Activated CD4-positive, alpha-beta T cell treated with anti-CD3 and anti-CD28 coated beads, Interleukin-2, amount 50 U/mL, for 1 hour (primary cell): ENCODE measurements at places on chromosomes 5 and 9.

- DNase-seq, result no peak
Observed at GRCh38 chr9:3497401-3497800, 28.4 kb downstream of the RFX3 start.

DNA sequence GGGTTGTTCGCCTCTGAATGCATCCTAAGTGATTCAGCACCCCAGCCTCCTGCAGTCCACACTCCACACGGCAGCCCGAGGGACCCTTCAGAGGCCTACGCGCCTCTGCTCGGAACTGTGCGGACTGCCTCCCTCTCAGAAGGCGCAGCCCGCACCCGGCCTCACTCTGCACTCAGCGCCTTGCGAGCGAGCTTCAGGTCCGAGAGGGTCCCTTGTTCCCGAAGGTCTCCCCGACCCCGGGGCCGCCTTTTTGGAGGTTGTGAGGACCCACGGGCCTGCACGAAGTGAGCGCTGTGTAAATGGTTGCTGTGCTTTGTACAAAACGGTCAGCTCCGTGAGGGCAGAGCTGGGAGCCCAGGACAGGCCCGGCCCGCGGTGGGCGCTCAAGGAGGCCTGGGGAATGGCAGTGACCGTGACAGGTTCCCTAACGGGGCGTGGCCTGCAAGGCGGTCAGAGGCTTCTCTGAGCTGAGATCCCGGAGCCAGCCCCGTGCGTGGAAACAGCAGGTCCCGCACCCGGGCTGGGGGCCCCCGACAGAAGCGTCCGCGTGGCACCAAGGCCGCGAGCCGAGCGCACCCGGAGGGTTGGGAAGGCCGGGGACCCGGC is 698 bp upstream of the CACNA1B start:
- no peak for DNase-seq

GRCh38 chr5:167918813-167919483 is 372.5 kb upstream of the WWC1 start:
- no peak for DNase-seq

DNA sequence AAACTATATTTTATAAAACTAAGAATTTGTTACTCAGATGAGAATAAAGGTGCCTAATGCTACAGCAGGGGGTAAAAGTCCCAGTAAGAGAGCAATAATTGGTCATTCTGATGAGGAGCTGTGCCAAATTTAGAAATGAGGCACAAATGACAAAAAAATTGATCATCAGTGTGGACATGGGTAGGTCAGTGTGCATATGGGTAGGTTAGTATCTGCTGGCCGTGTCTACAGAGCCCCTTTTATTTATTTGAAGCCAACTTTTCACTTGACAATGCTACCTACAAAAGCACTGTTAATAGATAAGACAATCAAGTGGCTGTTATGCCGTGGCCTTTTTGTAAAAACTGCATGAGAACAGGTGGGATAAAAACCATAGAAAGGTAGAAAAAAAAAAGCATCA is 454.6 kb downstream of the RAB3C start:
- DNase-seq, result no peak

DNA sequence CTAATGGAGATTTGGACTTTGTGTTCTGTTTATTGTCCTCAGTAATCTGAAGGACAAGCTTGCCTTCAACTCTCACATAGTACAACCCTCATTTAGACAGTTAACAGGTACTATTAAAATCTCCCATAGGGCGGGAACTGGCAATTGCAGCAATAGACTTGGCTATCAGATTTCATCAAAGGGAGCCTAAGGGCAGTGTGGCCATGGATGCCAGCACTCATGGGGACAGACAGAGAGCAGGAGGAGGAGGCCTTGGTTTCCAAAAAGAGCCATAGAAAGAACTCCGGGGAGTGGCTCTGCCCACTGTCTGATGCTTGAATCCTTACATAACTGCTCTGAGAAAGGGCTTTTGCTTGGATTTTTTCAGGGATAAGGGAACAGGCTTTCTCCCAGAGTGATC is 6.8 kb downstream of the SLC36A1 start:
- DNase-seq, result no peak

DNA sequence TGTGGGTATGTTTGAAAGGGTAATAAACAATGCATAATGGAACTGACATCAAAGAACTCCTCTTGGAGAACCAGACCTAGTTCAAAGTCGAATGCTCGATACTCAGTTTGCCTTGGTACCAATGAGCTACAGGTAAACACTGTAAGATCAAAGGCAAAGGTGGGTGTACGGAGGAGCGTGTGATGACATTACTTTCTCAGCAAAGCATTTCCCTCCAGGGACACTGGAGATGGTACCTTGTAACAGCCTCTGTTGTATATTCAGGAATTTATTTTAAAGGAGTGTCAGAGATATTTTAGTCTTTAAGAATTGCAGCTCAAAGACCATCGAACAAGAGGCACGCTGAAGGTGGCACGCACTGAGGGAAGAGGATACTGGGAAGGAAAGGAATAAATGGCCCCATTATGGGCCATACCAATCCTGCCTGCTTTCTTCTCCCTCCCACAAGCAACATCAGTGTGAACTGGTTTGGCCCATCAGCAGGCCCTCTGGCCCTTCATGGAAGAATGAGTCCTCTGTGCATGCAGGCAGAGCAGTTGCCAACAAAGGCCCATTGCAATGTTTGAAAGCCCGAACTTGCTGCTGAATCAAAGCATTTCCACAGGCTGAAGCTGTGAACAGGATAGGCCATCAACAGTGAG is 410.2 kb downstream of the ACTL7B start:
- no peak for DNase-seq

DNA sequence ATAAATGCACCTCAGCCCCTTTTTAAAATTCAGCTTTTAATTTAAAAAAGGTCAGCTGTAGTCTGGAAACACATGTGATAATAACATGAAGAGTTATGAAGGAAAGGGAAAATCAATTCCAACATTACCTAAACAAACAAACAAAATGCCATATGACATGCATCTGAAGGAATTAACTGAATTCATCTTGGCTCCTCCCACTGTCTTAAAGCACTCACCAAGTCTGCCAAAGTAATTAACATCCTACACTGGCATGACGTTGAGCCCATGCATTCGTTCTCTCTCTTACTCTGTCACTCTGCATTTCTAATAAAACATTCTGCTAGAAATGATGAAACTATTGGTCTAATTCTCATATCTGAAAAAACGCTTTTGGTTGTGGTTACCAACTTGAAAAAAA is 37.7 kb downstream of the TSSK1B start:
- DNase-seq, result no peak

DNA sequence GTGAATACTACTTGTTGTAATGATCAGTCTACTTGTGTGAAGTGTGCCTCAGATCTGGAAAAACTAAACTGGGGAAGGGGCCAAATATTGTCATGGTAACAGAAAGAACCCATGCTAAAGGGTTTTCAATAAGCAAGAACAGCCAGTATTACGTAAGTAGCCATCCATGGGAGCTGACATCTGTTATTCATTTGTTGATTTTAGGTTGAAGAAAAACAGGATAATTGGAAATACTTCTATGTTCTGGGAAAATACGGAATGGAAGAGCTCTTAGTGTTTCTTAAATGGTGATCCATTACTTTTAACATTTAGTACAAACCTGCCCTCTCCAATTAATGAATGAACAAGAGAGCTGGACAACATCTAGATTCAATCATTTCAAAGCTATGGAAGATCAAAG is 485.8 kb downstream of the NTRK2 start:
- no peak for DNase-seq

- DNase-seq, result no peak
Observed at GRCh38 chr5:62614355-62614754, 35.7 kb downstream of the LRRC70 start.

GRCh38 chr5:173735184-173735583 is 118.7 kb upstream of the BOD1 start:
- no peak for DNase-seq

DNA sequence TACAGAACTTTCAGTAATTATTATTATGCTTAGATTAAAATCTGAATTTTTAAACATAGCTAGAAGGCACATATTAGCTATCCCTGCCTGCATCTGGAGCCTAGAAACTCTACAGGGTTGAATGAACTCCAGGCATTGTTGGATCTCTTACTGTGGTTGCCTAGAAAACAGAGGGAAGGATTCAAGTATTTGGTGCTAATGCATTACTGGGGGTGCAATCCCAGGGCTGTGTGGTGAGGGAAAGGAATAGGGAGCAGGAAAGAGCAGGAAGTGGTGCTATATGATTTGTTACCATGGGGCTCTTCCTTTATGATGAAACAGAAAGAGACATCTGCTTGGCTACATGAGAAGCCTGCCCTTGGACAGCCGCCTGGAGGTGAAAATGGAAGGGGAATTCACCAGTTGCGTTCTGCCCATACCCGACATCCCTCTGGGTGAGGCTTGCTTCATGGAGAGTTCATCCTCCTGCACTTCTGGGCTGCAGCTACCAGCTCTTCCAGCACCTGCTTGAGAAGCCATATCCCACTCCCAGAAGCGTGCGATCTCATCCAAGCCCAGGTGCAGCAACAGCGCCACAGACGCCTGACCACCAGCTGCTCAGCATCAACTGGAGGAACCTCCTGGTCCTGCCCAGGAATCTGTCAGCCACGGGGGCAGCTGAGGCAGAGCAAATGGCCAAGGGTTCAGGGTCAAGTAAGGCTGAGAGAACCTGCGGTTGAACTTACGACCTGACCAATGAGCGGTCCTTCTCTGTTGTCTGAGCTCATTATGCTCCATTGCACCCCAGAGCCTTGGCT is 362.8 kb downstream of the SEMA5A start:
- DNase-seq, result no peak

- DNase-seq, result no peak
Observed at GRCh38 chr9:120874226-120875194, 2.5 kb downstream of the PHF19 start.

DNA sequence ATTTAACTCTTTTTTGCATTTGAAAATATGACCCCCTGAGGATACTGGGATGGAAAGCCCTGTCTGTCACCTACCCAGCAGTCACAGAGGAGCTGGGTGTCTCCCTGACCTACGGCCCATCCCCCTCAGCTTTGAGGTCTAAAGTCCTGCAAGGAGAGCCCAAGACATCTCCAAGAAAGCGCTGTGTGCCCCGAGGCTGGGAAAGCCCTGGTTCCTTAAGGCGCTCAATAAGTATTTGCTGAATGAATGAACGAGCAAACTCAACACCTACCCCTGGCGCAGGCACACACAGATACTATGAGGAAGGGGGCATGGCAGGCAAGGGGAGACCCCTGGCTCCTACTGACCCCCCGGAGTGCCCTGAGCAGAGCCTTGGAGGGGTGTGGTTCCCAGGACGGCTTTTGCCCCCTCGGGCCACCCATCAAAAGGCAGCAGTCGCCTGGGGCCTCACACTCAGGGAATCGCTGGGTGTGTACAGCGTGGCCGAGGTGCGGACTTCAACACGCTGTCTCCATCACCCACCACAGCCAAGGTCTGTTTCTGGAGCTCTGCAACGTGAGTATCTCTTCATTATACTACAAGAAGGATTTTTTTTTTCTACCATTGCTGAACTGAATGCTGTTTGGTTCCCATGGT is 211.6 kb downstream of the ERCC6L2 start:
- DNase-seq, result no peak

GRCh38 chr5:72767289-72768010 is 49.0 kb upstream of the TNPO1 start:
- DNase-seq, result no peak

DNA sequence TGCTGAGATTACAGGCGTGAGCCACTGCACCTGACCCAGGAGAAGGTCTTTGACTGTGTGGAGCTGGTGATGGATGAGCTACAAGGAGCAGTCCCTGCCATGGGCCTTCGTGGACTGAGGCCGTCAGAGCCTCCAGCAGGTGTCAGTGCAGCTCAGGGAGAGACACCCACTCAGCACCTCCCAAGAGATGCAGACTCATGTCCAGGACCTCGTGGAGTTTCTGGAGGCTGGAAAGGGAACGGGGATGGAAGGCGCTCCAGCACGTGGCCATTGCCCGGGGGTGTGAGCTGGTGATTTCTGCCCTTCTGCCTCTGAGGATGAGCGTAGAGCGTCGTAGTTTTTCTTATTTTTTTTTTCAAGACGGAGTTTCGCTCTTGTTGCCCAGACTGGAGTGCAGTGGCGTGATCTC is 9.5 kb downstream of the TOR4A start:
- DNase-seq, result no peak

DNA sequence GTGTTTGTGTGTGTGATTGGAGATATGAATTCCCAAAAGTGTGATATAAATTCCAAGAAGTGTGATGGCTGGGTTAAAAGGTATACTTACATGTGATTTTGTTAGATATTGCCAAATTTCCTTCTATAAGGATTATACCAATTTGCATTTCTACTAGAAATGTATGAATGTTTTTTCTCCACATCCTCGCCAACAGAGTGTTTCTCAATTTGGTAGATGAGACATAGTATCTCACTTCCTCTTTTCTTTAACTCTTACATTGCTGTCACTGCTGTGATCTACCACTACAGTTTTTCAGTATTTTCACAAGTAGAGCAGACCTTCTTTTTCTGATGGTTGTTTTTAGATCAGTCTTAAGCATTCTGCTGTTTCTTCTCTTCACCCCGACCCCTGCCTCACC is 111.3 kb downstream of the FER start:
- DNase-seq, result no peak

DNA sequence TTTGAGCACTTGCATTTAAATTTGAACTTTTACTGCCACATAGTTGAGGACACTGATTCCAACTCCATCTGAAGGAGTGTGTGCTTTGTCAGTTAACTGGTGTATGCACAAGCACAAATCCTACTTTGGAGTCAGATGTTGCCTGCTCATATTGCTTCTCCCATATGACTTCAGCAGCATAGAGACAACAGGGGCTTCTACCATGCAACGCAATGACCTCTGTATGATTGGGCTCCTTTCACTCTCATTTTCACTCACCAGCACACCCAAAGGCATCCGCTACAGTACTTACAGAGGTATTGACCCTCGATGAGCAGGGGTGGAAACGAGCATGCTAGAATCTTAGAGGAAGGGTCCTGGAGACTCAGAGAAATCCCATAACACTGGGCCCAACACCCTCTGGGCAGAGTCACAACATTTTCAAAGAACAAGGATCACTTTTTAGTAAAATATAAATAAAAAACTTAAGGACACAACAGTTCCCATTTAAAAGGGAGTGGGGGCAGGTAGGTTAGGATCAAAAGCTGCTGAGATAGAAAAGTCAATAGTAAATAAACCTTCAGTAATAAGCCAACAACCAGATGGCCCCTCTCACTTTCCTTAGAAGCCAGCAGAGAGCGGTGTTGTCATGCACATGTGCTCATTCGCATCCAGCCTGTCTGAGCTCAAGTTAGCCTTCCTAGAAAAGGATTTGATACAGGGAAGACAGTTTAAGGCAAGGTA is 203.8 kb downstream of the SNCAIP start:
- no peak for DNase-seq

GRCh38 chr9:94771096-94771495 is 44.6 kb downstream of the AOPEP start:
- no peak for DNase-seq

DNA sequence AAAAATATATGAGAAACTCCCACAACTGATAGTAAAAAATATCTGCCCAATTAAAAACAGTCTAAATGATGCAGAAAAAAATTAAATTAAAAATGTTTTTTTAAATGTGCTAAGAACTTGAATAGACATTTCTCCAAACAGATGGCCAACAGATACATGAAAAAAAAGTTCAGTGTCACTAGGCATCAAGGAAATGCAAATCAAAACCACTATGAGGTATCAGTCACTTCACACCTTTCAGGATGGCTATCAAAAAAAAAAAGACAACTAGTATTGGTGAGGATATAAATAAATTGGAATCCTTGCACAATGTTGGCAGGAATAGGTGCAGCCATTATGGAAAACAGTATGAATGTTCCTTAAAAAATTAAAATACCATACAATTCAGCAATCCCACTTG is 16.6 kb downstream of the ZNF131 start:
- DNase-seq, result no peak
